ENCODE measurements at places on chromosomes 5 and 9. TPM values are rescaled to one million over a fixed set of nuclear protein-coding genes. Genes with fewer than 3 reads are reported as not detected.

Gene IL9
- total RNA-seq: not detected

Gene FAM200C
- 1.8 TPM for total RNA-seq

Gene MPDZ
- 9.9 TPM for total RNA-seq

Gene RRAGA
- total RNA-seq: 134 TPM

Gene ADAMTS12
- total RNA-seq: 7.1 TPM

Gene IL31RA
- total RNA-seq: 1.2 TPM

Gene GNA14
- total RNA-seq: 0.05 TPM

Gene TSSK1B
- not detected for total RNA-seq

Gene OR13C4
- not detected for total RNA-seq

Gene DOK3
- 4.3 TPM for total RNA-seq

Gene GRXCR2
- total RNA-seq: not detected

Gene NOXA1
- total RNA-seq: 1.6 TPM

Gene CTXN3
- total RNA-seq: not detected

Gene SPINK4
- total RNA-seq: not detected

Gene DND1
- 0.60 TPM for total RNA-seq

Gene MEIKIN
- not detected for total RNA-seq

Gene GAPT
- total RNA-seq: not detected

Gene SPINK6
- 0.75 TPM for total RNA-seq

Gene RNF20
- total RNA-seq: 26.3 TPM

Gene PCDH12
- total RNA-seq: not detected

Gene GRM6
- not detected for total RNA-seq

Gene SLC25A51
- total RNA-seq: 23.6 TPM

Gene CCDC152
- total RNA-seq: not detected

Gene SPATA31A3
- total RNA-seq: not detected

Gene HAPLN1
- total RNA-seq: not detected

Gene OTULINL
- total RNA-seq: 26.3 TPM

Gene FOXD4
- 0.13 TPM for total RNA-seq

Gene OBP2A
- total RNA-seq: 0.15 TPM

Gene GARNL3
- total RNA-seq: 2.5 TPM

Gene PRUNE2
- not detected for total RNA-seq

Gene TMEM215
- total RNA-seq: 0.02 TPM

Gene KIF4B
- 0.02 TPM for total RNA-seq

Gene TNC
- total RNA-seq: 0.85 TPM

Gene INSYN2B
- total RNA-seq: 0.11 TPM

Gene LRRC19
- not detected for total RNA-seq

Gene GPR150
- total RNA-seq: 0.07 TPM

Gene GHR
- total RNA-seq: 0.05 TPM

Gene CNOT8
- 36.1 TPM for total RNA-seq

Gene PCDHGA2
- total RNA-seq: 0.40 TPM

Gene PIP5K1B
- total RNA-seq: not detected

Gene PLPP7
- total RNA-seq: not detected

Gene TAF11L5
- total RNA-seq: not detected

Gene PRELID2
- 7.6 TPM for total RNA-seq

Gene PCDHGA5
- 0.16 TPM for total RNA-seq

Gene LCN12
- 1.2 TPM for total RNA-seq

Gene ZFP37
- total RNA-seq: 1.4 TPM

Gene TXNDC8
- total RNA-seq: not detected

Gene CDC20B
- total RNA-seq: 0.07 TPM

Gene FBP1
- total RNA-seq: not detected

Gene NEURL1B
- total RNA-seq: 10.0 TPM

Gene PCDHGB2
- 0.08 TPM for total RNA-seq

Gene PCDHGA7
- 0.74 TPM for total RNA-seq

Gene ADAMTS6
- 0.06 TPM for total RNA-seq
